ENCODE measurements at places on chromosomes 4 and X.

DNA sequence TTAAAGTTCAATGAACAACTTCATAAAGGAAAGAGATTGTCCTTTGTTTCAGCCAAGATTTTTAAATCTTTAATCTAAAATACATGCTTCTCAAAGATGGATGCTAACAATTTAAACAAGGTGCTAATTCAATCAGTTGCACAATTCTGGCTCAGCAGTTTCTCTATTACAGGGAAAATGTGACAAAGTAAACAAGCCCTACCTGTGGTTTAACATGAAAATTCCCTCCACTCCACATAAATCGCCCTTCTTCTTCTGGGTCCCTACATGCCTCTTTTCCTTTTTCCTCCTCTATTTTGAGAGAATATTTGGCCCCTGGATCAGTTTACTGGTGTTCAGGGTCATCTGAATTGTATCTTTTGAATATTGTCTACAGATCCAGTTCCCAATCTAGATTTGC lies 80.6 kb downstream of the FRYL start:
- no peak for DNase-seq

DNA sequence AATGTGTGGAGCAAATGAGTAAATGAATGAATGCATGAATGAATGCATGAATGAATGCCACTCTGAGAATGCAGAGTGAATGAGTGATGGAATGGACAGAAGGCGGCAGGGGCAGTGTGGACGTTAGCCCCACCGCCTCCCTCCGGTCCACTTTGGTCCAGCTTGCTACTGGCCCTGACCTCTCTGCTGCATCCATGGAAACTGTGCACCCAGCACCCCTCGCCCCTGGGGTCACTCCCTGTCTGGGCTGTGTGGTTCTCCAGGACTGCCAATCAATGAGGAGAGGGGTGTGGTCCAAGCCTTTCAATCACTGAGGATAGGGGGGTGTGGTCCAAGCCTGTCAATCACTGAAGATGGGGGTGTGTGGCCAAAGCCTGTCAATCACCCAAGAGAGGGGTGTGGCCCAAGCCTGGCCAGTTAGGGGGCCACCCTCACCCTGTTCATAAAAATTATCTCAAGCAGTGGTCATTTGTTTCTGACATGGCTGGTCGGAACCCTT lies 39.2 kb upstream of the ASMTL start:
- DNase-seq = peak; percentile 89

GRCh38 chr4:177441061-177441802 lies 1.0 kb downstream of the AGA start:
- peak; percentile 28 for DNase-seq

- DNase-seq = no peak
Observed at GRCh38 chr4:86757468-86757867, 91.7 kb downstream of the SLC10A6 start.

GRCh38 chr4:113635739-113636437 lies 125.7 kb downstream of the CAMK2D start:
- no peak for DNase-seq

- no peak for DNase-seq
Observed at GRCh38 chr4:93313197-93313596, 515.4 kb upstream of the ATOH1 start.

DNA sequence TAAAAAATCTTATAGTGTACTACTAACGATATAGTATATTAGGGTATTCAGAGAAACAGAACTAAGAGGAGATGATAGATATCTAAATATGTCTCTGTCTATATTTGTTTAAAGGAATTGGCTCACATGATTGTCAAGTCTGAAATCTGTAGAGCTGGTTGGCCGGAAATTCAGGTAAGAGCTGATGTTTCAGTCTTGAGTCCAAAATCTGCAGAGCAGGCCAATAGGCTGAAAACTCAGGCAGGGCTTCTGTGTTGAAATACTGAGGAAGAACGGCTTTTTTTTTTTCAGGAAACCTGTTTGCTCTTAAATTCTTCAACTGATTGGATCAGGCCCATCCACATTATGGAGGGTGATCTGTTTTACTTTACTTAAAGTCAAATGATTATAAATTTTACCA lies 31.7 kb downstream of the PGRMC2 start:
- no peak for DNase-seq

DNA sequence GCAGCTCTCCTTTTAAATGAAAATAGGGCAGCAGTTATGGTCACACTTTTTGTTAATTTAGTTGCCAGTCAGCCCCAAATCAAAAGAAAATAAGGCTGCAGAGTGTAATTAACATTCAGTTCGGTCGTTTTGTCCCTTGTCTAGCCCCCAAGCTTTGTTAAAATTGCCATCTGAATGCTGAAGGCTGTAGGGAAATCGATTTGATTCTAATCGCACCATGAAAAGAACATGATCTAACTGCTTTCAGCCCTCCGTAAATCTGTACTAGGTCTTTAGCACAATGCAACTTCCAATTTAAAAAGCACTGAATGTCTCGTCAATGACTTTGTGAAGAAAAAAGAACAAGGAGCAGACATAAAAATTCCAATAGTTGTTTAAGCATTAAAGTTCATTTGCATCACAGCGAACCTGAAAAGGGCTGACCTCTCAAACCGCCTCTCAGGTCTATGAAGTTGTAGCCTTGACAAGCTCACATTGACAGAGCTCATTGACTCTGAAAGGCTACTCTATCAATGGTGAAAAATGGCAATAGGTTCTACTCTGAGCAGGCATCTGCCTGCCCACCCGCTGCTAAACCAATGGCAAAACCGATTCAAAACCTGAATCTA lies 48.9 kb downstream of the CHIC2 start:
- no peak for DNase-seq

GRCh38 chr4:181877329-181877848 lies 365.8 kb upstream of the TENM3 start:
- no peak for DNase-seq

GRCh38 chr4:53587135-53587534 lies 4.2 kb downstream of the LNX1 start:
- no peak for DNase-seq

DNA sequence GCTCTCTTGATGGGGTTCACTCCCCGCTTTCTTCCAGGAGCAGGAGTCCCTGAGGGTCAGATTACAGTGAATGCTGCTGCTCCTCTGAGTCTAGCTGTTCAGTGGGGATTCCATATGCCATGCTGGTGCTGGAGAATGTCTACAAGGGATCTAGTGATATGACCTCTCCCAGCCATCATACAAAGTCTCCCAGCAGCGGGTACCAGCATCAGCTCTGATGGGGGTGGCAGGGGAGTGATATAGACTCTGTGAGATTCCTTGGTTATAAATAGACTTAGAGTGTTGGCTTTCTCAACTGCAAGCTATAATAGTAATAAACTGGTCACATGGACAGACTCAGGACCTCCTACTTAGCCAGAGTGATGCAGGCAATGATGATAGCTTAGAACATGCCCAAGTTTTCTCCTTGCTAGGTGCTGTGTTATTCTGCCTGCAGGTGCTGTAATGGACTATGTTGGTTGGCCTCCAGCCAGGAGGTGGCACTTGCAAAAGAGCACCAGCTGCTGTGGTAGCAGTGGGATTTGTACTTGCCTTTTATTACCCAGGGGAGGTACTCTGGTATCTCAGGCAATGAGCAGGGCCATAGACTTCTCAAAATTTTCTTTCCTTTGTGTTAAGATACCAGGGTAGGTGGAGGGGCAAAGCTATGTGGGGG lies 202.9 kb downstream of the CHIC1 start:
- no peak for DNase-seq

- DNase-seq = peak; percentile 9
Observed at GRCh38 chrX:135345107-135345589, 35.9 kb downstream of the ETDC start.

DNA sequence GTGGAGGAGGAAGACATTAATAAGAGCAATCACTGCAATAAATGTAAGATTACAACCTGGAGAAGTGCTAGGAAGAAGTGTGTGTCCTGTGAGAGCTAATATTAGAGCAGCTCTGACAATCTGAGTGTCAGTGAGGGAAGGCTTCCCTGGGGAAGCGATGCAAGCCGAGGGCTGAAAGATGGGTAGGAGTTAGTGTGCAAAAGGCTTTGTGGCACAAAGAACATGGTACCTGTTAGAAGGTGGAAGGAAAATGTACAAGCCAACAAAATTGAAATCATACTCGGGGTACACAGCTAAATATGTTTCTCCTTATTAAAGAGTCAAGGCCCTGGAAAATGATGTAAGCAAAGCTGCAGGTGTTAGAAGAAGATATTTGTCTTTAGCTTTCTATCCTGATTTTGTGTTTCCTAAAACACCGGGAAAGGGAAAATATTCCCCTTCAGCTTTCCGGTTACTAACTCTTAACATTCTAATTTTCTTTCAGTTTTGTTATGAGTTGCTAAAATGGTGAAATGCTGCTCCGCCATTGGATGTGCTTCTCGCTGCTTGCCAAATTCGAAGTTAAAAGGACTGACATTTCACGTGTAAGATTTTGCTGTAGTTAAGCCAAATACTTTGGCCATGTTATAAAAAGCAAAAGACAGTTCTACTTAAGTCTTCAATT lies 808 bp downstream of the THAP6 start:
- peak; percentile 24 for DNase-seq

DNA sequence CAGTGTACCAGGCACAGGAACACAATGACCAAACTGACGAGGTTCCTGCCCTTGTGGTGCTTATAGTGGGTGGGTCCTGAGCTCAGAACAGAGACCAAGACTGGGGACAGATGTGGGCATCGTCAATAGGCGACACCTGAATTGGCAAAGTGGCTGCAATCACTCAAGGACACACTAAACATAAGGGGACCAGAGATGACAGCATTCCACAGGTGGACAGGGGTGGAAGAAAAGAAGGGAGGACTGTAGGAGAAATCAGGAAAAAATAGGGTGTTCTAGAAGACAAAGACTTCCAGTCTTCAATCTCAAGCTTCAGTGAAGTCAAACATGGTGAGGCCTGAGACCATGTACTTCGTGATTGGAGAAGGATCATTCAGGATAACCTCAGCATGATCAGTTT lies 5.8 kb downstream of the SH3KBP1 start:
- no peak for DNase-seq

DNA sequence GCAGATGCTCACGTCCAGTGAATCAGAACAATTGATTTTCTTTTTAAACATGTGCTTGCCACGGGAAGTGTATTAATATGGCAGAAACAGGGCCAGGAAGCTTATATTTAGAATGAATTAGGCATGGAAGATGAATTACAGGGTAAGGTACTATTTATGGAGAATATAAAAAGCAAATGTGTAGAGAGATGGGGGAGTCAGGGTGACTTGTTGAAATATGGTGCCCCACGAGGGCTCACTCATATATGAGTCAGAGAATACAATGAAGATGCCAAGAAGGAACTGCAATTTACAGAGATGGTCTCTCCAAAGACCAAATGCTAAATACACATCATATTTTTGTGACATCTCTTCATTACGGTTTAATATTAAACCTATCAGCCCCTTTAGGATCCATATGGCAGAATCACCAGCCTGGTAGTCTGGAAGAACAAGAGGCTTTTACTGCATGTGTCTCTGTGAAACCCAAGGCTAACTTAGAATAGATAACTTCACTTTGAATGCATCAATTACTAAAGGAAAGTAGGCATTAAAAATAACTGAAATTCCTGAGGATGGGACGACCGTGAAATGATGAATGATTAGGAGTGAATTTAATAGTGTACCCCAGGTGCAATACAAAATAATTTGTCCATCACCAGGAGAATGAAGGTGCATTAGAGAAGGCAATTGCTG lies 385.3 kb downstream of the ARHGAP24 start:
- DNase-seq = no peak

DNA sequence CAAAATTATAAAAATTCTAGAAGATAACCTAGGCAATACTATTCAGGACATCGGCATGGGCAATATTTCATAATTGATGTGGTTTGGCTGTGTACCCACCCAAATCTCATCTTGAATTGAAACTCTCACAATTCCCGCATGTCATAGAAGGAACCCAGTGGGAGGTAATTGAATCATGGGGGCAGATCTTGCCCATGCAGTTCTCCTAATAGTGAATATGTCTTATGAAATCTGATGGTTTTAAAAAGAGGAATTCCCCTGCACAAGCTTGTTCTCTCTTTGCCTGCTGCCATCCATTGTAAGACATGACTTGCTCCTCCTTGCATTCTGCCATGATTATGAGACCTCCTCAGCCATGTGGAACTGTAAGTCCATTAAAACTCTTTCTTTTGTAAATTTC lies 77.7 kb downstream of the DDX60 start:
- DNase-seq = no peak

GRCh38 chr4:186780291-186781031 lies 56.8 kb upstream of the FAT1 start:
- no peak for DNase-seq

DNA sequence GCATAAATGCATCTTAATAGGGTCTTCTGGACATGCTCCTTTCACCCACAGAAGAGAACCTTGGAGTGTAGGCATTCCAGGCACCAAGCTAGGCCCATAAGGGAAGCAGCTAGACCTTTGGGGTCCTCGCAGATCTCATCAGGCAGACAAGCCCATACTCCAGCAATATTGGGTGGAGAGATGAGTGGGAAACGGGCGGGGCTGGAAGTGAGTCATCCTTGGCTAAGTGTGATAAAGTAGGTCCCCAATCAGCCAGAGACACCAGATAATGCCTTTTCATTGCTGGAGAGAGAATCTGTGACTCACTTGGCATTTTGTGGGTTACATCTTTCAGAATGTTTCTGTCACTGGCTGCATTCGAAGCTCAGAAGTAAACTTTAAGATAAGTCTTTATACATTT lies 133.3 kb upstream of the MBNL3 start:
- DNase-seq = no peak

- no peak for DNase-seq
Observed at GRCh38 chr4:87012265-87012953, 77.6 kb downstream of the AFF1 start.

- DNase-seq = no peak
Observed at GRCh38 chr4:41461780-41462307, 76.1 kb upstream of the LIMCH1 start.

DNA sequence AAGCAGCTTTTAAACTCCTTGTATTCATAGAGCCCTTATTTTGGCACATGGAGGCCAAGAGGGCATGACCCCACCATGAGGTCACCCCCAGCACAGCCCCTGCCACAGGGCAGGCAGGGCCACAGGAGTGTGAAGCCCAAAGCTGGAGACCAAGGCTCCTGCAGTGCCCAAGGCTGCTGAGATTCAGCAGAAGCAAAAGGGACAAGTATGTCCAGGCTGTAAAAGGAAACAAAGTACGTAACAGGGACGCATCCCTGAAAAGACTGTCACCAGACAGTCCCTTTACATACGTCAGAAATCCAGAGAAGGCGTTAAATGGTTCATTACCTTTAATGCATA lies 18.9 kb downstream of the GAK start:
- DNase-seq = no peak

Measured in GM10248 (cell line).